ENCODE measurements at places on chromosomes 4 and X. TPM values are rescaled to one million over a fixed set of nuclear protein-coding genes. Genes with fewer than 3 reads are reported as not detected.

DNA sequence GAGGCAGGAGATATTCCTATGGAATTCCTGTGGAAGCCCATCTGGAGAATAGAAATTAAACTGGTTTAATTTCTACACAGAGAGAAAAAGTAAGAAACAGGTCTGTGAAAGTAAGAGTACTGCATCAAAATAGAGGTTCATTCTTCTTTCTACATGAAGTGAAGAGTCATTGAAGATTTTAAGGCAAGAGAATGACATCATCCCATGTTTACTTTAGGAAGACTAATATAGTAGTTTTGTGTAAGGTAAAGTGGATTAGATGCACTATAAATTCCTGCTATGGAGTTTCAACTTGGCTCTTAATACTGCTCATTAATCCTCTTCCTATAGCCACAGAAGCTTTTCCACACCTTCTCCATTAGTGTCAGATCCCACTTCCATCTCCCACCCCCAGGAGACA lies 47.6 kb downstream of the CNGA1 start:
- H3K4me3 ChIP-seq = no peak overlapping the region
- DNase-seq = no peak
- no peaks in the 10 kb centered on the region for H3K36me3 ChIP-seq
- no peaks in the 10 kb centered on the region for H3K4me1 ChIP-seq
- no peak overlapping the region for H3K27ac ChIP-seq

GAGE12H gene
- total RNA-seq = not detected

PRSS12 gene
- total RNA-seq = 7.5 TPM

ZNF711 gene
- total RNA-seq = 18.5 TPM

All from GM23338 (cell line).